ENCODE measurements at places on chromosomes 13 and 19. TPM values are rescaled to one million over a fixed set of nuclear protein-coding genes. Genes with fewer than 3 reads are reported as not detected.

MBD3L5 gene
- not detected for total RNA-seq

GRCh38 chr13:33610438-33611120 lies 207.4 kb upstream of the RFC3 start:
- peak; percentile 79 for DNase-seq

RXFP2 gene
- total RNA-seq = not detected

XAB2 gene
- 52.9 TPM for total RNA-seq

DNA sequence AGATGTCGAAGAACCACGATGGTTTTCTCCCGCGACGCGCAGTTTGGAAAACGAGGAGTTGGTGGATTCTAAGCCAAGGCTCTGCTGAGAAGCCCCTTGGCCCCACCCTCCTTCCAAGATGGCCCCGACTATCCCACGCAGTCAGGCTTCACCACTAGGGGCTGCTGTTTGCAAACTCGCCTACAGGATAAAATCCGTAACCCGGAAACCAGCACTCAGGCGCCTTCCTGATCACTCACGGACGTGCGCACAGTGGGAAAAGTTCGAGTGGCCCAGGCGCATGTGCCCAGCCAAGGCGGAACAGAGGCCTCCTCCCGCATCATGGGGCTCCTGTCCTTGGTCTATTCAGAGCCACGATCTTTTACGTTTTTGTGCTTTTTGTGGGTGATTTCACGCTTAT lies 19.2 kb upstream of the UQCR11 start:
- peak; percentile 89 for DNase-seq

GRCh38 chr13:111978546-111978945 lies 88.4 kb upstream of the SOX1 start:
- DNase-seq = no peak

DNA sequence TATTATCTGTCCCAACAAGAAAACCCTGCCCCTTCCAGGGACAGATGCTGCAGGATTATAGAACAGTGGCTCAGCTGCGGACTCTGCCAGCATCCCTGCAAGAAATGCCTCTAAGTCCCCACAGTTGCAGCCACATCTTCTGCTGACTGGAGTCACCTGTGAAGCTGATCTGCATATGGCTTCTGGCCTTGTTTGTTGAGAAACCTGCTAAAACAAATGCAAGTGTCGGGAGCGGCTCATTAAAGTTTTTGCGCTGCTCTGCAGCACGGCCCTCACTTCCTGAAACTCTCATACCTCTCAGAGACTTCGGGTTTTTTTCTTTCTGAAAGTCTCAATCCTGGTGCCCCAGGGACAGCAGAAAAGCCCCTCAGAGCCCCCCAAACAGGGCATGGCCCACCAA lies 725.0 kb downstream of the UQCRFS1 start:
- DNase-seq = no peak

PRTN3 gene
- not detected for total RNA-seq

KLK3 gene
- total RNA-seq = not detected

DNA sequence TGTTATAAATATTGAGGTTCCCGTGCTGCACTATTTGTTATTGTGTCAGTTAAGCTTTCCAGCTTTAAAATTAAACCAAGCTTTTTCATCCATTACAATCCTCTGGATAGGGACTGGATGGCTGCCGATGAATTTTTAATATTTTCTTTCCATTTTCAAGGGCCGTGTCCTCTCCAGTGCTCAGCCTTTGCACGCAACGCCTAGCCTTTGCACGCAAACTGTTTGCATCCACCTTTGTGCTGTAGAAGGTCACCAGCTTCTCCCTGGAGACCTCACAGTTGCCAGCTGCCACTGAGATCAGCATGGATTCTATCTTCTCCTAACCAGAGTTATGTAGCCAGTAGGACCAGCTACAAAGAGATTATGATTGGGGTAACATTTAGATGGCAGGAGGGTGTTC lies 240.5 kb downstream of the SLC7A1 start:
- no peak for DNase-seq

SOX21 gene
- 0.37 TPM for total RNA-seq

ZNF266 gene
- 15.5 TPM for total RNA-seq

SCEL gene
- under 0.01 TPM for total RNA-seq

- DNase-seq = no peak
These were observed 43.7 kb upstream of the OLFM4 start for GRCh38 chr13:52984881-52985363.

RNF113B gene
- not detected for total RNA-seq

- peak; percentile 60 for DNase-seq
These were observed 653 bp downstream of the MVB12A start for GRCh38 chr19:17420475-17420924.

CCDC70 gene
- not detected for total RNA-seq

- DNase-seq = no peak
These were observed 53.8 kb downstream of the KLF2 start for GRCh38 chr19:16378291-16378889.

DLEU7 gene
- not detected for total RNA-seq

- no peak for DNase-seq
These were observed 65.6 kb downstream of the ARHGAP35 start for GRCh38 chr19:46926170-46927071.

GRCh38 chr19:33486936-33487811 lies 34.4 kb downstream of the PEPD start:
- DNase-seq = no peak

ZNF699 gene
- 9.4 TPM for total RNA-seq

LILRB3 gene
- not detected for total RNA-seq

All from dermis blood vessel endothelial cell (primary cell).